ENCODE measurements at places on chromosomes 4 and X.

GRCh38 chr4:181830404-181831035 lies 412.7 kb upstream of the TENM3 start:
- no peak for DNase-seq

- DNase-seq = no peak
These were observed 324.7 kb downstream of the LDB2 start for GRCh38 chr4:16573739-16574138.

- no peak for DNase-seq
These were observed 38.4 kb downstream of the SPARCL1 start for GRCh38 chr4:87490664-87491369.

- DNase-seq = no peak
These were observed 154.9 kb downstream of the STK32B start for GRCh38 chr4:5206016-5206790.

GRCh38 chr4:182738283-182739047 lies 178.7 kb downstream of the DCTD start:
- DNase-seq = no peak

DNA sequence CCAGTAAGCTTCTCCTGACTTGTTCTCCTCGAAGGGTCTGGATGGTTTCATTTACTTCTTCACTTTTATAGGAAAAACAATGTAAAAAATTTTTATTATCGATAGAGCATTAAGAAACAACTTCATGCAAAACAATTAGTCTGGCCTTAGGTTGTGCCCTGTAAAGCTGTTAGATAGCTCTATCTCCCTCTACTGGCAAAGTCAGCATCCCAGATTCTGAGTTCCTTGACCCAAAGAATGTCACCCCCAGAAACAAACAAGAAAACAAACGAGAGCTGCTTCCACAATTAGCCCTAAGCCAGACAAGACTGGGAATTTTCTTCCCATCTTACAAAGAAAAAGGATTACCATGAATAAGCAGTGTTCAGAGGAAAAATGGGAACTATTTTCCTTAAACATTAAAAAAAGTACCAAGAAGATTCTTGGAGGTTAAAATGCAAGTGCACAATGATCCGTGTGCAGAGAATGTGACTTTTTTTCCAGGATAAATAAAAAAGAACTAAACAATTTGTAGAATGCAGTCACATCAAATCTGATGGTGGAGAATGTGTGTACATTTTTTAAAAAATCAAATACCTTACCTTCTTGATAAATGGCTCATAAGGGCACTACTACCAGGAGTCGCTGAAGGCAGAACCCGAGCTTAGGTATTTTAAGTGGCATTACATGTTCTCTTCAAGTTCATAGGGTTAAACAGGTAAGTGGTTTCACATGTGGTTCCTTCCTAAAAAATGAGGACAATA lies 293.2 kb downstream of the FBXO8 start:
- no peak for DNase-seq

DNA sequence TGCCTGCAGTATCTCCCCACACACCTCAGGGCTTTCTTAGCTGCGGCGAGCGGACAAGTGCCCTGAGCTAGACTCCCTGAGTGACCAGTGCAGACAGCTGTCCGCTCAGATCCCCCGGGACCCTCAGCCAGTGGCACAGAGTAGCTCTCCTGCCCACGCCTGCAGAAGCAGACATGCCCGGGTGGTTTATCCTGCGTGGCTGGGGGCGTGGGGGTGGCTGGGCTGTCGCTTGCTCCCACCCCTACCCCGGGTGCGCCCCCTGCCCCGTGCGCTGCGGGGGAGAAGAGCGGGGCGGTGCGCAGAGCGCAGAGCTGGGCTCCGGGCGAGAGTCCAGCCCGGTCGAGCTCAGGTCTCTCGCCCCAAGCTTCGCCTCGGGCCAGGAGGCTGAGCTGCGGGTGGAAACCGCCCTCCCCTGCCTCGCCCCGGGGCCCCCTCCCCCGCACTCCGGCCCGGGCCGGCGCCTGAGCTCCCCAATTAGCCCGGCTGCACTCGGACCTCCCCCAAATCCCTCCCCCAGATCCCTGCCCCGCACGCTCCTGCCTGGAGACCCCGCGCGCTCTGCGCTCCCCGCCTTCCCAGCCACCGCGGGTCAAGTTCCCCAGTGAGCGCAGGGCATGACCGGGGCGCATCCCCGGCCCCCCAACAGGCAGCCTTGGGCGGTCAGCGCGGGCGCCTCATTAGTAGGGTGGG lies 11.7 kb upstream of the SHOX start:
- no peak for DNase-seq

DNA sequence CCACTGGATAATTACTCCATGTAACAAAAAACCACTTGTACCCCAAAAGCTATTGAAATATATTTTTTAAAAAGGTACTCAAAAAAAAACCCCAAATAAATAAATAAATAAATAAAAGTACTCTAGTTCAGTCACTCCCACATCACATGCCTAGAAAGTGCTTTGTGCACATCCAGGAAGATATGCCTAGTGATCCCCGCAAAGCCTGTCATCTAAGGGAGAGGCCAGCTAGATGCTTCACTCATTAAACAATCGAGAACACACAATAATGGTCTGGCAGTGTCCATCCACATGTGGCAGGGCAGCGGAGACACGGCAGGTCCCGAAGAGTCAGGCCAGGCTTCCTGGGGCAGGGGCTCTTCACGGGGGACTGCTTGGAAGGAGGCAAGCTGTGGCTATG lies 47.6 kb downstream of the RAB33B start:
- no peak for DNase-seq

DNA sequence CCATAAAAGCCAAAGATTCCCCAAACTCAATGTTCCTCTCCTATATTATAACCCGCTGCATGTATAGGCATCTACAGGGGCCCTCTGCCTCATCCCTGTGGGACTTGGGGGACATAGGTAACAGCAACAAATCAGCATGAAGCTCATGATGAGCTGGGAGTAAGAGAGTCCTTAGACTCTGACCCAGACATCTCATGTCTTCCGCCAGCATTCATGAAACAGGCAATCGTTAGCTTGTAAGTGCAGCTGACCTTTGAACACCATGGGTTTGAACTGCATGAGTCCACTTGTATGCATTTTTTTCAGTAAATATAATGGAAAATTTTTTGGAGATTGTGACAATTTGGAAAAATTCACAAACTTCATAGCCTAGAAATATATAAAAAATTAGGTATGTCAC lies 10.4 kb upstream of the SCOC start:
- no peak for DNase-seq

DNA sequence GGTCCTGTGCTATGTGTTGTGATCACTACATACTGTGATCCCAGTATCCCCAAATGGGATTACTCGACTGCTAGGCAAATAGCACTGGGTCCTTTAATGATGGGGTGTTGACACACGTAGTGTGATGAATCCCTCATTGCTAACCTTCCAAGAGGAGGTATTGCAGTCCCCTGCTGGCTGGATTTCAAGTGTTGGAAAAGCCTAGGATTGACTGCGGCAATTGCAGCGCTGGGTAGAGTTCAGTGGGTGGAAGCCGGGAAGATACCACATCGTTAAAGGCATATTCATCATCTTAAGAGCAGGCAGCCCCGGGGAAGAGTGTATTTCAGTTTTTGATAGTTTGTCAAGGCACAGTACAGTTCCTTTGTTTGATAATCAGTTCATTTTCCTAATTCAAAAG lies 159.9 kb downstream of the TRIML1 start:
- no peak for DNase-seq

DNA sequence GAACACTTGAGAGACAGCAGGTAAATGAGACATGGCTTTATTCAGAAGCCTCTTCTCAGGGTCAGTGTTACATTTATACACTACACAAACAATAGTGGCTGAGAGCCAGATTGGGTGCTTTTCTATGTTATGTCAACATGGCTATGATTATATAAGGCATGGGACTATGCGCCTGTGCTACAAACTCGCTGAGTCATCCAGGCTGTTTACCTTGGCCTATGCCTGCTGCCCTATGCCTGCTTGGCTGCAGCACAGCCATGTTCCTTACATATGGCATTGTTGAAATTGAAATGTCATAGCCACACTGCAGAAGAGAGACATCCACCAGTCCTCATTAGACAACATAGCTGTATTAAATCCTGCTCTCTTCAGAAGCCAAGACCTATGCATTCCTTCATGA lies 236.3 kb upstream of the NWD2 start:
- DNase-seq = no peak

- DNase-seq = no peak
These were observed 106.4 kb downstream of the ABLIM2 start for GRCh38 chr4:8052160-8052691.

DNA sequence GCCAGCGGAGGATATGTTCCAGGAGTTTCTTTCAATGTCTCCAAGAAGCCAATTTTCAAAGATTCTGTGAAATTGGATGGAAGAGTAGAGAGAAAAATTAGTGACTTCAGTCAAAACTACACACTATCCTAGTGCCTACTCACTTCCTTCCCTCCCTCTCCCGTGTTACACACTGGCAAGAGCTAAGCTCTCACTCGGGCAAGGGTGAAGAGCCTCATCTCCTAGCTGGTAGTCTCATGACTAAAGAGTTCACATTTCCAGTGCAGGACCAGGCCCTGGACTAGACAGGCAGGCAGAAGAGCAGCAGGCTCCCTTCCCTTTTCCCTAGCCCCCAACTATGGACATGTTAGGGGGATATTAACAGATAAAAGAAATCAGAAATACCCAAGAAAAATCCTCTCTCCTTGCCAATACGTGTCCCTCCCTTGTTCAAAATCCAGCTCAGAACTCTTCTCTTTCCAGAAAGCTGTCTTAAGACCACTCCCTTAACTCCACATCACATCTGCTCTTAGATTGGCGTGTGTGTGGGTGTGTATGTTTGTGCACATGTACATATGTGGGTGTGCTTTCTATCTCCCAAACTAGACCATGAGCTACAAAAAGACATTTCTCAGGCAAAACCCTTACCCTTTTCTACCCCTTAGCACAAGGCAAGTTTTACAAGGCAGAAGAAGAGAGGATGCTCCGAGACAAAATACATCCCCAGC lies 29.9 kb downstream of the ZDHHC9 start:
- DNase-seq = no peak

DNA sequence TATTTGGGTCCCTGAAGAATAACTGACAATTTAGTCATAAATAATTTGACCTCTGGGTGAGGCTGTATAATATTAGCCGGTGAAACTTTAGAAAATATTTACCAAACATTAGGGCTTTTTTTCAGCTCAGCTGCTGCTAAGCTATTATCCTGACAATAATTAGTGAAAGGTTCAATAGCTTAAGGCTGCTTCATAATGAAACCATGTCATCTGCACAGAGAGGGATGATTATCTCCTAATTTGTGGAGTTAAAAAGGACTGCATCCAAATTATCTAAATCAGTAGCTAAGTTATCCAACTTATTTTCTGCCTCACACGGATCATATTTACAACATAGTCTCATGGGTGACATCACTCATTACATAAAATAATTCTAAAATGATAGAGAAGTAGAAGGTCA lies 1249.8 kb downstream of the RAPGEF2 start:
- DNase-seq = no peak

DNA sequence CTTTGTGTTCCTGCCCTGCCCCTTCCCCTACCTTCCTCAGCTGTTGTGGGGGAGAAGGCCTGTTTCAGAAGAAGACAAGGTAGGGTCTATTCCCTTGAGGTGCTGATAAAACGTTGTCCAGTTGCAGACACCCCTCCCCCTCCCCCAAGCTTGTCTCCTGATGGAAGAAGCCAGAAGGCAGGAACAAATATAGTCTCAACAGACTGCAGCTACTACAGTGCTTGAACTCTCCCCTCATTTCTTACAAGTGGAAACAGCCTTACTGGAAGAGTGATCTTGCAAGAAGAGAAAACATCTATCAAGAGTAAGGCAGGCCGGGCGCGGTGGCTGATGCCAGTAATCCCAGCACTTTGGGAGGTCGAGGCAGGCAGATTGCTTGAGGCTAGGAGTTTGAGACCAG lies 11.0 kb upstream of the MAP7D3 start:
- DNase-seq = no peak

DNA sequence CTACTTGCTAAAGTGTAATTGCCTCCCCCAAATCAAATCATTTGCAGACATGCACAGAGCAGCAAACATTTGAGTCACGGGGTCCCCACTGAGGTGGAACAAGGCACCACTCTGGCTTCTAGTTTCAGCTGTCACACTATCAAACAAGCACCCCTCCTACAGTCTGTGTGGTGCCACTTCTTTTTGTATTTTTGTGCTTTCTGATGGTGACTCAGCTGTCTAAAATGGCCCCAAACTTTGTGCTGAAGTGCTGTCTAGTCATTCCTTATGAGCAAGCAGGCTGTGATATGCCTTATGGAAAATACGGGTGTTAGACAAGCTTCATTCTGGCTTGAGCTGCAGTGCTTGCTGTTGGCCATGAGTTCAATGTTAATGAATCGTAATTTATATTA lies 15.4 kb downstream of the IGFBP7 start:
- no peak for DNase-seq

DNA sequence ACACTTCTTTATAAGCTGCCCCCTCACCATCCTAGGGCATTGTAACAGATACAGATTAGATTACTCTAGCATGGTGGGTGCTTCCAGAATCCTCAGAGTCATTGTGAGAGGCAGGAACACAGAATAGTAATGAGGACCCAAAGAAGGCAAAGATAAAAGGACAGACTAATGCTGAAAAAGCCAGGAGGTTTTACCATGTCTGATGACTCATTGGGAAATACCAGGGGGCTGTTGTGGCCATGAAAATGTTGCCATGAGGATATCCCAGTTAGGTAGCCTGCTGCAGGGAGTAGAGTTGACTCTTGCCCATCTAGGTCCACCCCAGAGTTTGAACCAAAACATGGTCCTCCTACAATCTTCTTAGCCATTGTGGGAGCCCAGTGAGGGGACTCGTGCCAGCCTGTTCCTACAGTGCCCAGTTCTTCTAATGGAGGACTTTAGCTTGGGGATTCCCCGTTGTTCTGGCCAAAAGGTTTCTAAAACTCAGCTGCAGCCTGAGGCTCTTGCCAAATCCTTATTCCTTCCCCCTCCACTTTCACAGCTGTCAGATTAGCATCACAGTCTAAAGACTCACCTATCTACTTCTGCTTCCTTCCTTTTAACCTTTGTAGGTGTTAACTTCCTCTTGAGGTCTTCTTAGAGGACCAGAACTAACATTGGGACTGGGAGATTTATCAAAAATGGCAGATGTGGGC lies 586.0 kb upstream of the AADAT start:
- no peak for DNase-seq

DNA sequence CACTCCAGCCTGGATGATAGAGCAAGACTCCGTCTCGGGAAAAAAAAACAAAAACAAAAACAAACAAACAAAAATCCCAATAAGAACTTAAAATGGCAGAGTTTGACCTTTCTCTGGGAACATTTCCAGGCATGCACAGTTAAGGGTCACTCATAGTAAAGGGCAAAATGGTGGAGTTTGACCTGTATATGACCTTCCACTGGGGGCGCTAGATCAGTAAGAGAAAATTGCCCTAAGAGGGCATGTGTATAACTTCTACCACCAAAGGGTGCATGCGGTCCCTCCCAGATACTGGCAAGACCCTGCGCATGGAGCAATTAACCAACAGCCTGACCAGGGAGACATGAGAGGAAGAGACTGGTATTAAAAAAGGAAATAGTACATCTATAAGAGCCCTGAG lies 177.2 kb downstream of the MOSPD2 start:
- DNase-seq = no peak

Measured in central memory CD8-positive, alpha-beta T cell (primary cell).